Fibroblast of upper back skin (primary cell): ENCODE measurements at places on chromosomes 2 and 18.

DNA sequence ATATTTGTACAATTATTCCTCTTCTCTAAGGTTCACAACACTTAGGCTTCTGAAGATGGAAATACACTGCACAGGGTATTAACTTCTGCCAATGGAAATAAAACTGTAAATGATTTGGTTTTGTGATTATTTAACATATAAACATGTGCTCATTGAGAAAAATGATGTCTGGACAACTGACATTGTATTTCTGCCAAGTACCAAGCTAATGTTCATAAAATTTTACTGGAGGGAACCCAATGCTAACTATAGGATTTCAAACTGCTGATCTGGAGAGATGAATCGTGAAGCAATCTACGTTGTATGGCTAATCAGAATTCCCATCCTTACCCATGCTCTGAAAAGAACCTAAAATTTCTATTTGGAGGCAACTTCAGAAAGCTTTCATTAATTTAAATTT is 279.7 kb downstream of the NRXN1 start:
- DNase-seq = peak; percentile 17

GRCh38 chr2:204203704-204204103 is 267.1 kb downstream of the ICOS start:
- no peak for DNase-seq

DNA sequence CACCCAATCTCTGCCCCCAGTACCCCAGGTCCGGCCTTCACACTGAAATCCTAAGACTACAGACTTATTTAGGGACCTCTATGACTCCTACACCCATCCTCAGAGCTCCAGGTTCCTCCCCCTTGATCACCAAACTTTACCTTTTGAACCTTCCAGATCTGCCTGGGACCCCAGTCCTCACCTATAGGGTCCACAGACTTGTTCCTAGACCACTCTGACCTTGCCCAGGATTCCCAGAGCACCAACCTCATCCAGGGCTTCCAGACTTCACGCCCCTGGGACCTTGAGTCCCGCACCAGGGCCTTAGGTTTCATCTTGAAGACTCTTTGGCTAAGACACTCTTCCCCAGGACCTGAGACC is 462 bp downstream of the CHCHD5 start:
- no peak for DNase-seq

DNA sequence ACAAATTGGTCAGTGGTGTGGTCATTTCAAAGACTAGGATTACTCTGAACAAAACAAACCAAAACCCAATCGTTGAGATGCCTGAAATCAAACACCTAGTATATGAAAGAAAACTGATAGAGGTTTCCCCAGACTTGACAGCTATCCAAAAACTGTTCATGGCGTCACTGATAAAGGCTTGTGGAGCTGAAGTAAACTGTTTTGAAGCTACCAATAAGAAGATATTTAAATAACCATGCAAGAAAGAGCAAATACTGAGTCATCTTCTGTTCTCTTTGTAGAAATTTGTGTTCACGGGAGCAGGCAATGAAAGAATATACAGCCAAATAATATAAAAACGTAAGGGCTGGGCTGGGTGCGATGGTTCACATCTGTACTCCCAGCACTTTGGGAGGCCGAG is 7.5 kb upstream of the COLEC11 start:
- no peak for DNase-seq

DNA sequence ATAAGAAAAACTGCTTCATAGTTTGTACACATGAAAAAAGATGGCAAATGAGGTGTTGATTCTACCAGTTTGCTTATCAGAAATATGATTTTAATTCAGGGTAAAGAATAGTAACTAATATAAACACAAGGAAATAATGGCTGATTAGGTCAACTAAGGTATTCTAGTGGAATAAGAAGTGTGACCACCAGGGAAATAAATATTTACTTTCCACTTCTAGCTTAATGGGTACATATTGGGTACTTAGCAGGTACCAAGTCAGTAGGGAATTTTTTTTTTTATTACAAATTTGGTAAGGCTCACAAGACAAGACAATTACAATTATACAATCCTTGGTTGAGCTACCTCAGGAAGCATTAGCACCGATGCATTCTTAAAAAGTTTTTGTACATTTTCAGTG is 135.7 kb downstream of the PLEKHA3 start:
- DNase-seq = no peak

DNA sequence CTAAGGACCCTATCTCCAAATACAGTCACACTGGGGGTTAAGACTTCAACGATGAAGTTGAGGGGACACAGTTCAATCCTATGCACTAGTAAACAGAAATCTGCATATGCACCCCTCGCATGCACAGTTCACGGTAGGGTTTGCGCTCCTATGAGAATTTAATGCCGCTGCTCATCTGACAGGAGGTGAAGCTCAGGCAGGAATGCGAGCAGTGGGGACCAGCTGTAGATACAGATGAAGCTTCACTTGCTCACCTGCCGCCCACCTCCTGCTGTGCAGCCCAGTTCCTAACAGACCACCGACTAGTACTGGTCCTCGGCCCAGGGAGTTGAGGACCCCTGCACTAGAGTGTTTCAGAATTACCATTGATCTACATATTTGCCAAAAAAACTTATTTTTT is 40.0 kb upstream of the FAHD2A start:
- DNase-seq = no peak

- no peak for DNase-seq
Observed at GRCh38 chr2:113225263-113226259, 51.8 kb downstream of the PSD4 start.

- DNase-seq = no peak
Observed at GRCh38 chr18:42675810-42676209, 439.7 kb downstream of the RIT2 start.

DNA sequence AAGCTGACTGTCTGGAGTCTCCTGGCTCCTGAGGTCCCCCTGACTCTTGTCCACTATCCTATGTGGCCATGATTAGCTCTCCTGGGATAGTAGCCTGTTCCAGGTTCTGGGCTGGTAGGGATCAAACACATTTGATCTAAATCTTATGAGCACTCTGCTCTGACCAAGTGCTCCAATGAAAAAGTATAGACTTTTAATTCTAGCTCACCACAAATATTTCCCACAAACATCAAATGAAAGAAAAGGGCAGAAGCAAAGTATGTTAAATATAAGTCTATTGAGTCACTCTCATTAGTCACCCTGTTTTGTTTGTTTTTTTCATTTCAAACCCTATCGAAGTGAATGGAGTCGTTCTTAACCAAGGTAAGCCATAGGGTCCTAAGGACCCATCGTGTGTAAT is 39.7 kb upstream of the NEDD4L start:
- DNase-seq = peak; percentile 85

DNA sequence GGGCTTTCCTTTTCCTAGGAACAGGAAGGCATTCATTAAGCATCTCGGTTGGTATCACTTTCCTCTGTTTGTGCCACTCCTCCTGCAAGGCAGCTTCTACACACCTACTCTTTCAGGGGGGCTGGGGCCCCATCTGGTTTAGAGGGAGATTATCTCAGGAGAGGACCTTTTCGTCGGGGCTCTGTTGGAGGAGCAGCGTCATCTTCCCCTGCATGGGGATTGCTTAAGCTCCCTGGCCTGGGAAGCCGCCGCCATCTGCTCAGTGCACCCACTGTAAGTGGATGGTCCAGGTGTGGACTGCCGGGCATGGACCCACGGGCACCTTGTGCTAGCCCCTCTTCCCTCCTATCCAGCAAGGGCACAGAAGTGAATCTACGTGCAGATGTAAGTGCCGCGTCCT is 355.3 kb upstream of the SMIM21 start:
- no peak for DNase-seq

DNA sequence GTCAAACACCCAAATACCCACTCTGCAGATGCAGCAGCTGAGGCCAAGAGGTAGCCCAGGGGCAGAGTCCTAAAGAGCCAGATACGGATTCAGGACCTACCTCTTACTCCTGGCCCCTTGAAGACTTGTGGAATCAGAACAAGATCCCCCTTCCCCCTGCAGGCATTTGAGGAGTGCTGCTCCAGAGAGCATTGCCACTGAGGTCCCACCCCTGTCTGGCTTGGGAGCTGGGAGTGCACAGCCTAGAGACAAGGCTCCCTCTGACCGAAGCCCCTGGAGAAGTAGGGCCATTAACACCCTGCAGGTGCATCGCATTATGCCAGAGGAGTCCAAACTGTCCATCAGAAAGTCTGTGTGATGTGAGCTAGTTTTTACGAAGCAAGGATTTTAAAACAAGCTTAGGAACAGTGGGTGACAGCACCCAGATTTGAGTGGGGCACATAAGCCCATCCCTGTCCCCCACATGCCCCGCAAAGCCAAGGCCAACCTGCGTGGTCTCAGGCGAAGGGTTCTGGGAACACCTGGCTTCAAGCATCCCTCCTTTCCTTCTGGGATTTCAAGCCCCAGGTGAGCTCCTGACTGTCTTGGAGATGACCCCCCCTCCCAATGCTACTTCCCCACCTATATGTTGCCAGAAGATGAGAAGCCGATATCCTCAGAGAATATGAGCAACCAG is 48.4 kb downstream of the MTERF4 start:
- no peak for DNase-seq

GRCh38 chr2:29201979-29202378 is 86.8 kb downstream of the CLIP4 start:
- DNase-seq = no peak

DNA sequence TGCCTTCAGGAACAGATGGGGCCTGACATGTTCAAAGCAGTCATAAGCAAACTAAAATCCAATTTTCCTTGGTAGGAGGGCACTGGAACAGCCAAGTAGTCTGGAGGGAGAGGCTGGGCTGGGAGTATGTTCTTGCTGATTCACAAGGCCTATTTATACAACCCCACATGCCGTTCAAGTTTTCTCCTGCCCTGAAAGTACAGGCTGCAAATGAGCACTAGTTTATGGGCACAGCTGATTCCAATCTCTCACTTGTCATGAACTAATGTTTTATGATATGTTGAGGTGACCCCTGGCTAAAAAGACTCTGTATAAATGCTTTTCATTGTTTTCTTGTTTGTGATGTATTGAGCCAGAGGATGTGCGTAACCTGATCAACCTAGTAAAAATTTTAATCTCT is 183.4 kb upstream of the SRD5A2 start:
- DNase-seq = no peak

DNA sequence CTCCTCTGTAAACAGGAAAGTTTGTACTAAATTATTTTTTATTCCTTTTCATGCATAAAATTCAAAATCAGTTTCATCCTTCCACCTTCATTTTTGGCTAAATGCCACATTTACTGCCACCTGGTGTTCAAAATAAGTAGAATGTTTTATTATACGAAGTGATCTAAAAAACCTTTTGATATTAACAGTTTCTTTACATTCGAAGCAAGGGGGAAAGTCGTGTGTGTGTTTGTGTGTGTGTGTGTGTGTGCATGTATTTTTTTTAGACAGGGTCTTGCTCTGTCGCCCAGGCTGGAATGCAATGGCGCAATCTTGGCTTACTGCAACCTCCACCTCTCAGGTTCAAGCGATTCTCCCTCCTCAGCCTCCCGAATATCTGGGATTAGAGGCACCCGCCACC is 9.0 kb upstream of the SCN9A start:
- DNase-seq = peak; percentile 53

GRCh38 chr2:96264656-96265348 is 995 bp downstream of the TMEM127 start:
- peak; percentile 26 for DNase-seq

DNA sequence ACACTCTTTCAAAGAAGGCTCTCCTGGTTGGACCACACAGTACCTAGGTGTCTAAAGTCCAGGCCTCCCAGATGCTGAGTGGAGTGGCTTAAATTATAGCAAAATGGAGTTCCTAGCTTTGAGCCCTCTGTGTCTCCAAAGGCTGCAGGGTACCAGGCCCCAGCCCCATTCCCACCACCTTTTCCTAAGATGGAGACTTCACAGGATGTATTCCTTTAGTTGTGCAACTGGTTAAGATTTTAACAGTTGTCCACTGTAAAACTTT is 4.9 kb downstream of the SMAD7 start:
- DNase-seq = no peak

- no peak for DNase-seq
Observed at GRCh38 chr2:78301166-78301789, 724.2 kb upstream of the REG3G start.

GRCh38 chr2:164371916-164372315 is 249.4 kb downstream of the GRB14 start:
- no peak for DNase-seq

GRCh38 chr18:923144-923866 is 18.6 kb downstream of the ADCYAP1 start:
- DNase-seq = no peak

GRCh38 chr2:43648994-43649701 is 12.1 kb downstream of the PLEKHH2 start:
- peak; percentile 44 for DNase-seq

DNA sequence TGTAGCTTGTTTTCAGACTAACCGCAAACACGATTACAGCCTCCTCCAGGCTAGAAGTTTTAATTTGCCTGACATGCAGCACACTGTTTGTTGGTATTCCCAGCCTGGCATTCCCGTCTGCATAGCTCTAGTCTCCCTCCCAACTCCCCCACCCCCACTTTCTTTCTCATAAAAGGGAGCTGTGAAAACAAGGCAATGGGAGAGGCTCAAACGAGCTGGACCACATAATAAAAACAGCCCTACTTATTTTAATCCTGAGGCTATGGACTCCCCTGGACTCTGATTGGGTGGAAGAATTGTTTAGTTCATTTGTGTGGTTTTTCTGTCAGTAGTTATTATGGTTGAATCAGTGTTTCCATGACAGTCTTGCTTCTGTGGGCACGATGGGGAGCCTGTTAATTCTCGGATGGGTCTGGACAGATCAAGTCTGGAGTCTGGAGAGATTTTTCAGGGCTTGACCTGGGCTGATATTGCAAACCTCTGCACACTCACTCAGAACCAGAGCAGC is 1.2 kb downstream of the STON1 start:
- DNase-seq = peak; percentile 73

DNA sequence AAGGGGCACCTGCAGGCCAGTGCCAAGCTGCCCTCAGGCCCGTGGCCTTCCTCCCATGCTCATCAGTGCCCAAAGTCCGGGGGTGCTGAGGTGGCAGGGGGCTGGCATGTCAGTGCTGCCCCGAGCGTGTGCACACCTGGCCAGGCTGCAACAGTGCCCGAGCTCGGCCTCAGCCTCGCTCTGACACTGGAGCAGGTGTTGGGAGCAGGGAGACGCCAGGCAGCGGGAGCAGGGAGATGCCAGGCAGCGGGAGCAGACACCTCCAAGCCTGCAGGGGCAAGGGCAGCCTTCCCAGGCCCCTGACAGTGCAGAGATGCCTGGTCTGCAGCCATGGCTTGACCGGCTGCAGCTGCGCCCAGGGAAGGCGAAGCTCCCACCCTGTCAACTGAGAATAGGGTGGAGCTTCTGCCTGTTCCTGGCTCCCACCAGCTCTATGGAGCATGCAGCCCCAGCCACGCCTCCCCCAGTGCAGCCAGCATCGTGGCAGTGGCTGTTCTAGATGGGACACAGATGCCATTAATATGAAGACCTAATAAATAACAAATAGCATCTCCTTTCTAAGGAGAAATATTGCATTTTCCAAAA is 82.4 kb downstream of the DTNB start:
- DNase-seq = no peak

- peak; percentile 30 for DNase-seq
Observed at GRCh38 chr2:118492335-118492734, 355.1 kb downstream of the EN1 start.

GRCh38 chr2:235507928-235508327 is 14.1 kb downstream of the AGAP1 start:
- no peak for DNase-seq
